ENCODE measurements at places on chromosomes 7 and 10.

GRCh38 chr10:103231047-103231551 is 14.6 kb upstream of the RPEL1 start:
- peaks cover 14% of the 10 kb centered on the region for H3K4me1 ChIP-seq
- H3K27ac ChIP-seq: peak overlapping the region; percentile 98
- no peaks in the 10 kb centered on the region for H3K27me3 ChIP-seq

DNA sequence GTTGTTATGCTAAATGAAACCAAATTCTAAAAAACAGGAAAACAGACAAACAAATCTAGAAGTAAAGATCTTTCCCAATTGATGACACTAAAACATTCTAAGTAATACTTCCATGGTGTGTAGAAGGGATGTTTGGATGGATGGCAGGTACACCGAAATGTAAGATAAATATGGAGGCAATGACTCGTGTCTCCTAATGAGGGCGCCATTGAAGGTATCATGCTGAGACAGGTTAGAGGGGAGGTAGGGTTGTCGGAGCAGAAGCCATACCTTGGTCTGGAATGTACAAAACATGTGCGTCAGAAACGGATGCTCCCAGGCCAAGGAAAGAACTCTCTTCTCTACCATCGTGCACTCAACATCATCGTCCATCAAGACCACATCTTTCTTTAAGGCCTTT is 101.4 kb downstream of the PRKCQ start:
- H3K4me3 ChIP-seq: no peak overlapping the region
- peaks cover 10% of the 10 kb centered on the region for H3K4me1 ChIP-seq
- H3K27me3 ChIP-seq: peaks cover 10% of the 10 kb centered on the region
- peaks cover 19% of the 10 kb centered on the region for H3K36me3 ChIP-seq
- DNase-seq: no peak

GRCh38 chr7:67413670-67414069 is 417.0 kb downstream of the TYW1 start:
- peaks cover 8% of the 10 kb centered on the region for H3K27me3 ChIP-seq
- H3K4me1 ChIP-seq: no peaks in the 10 kb centered on the region
- no peaks in the 10 kb centered on the region for H3K36me3 ChIP-seq
- no peak for DNase-seq
- no peak overlapping the region for H3K4me3 ChIP-seq
- H3K27ac ChIP-seq: no peak overlapping the region

- H3K4me1 ChIP-seq: peaks cover 61% of the 10 kb centered on the region
- no peak overlapping the region for H3K4me3 ChIP-seq
- DNase-seq: no peak
Measured at GRCh38 chr7:139683137-139683921, 94.5 kb downstream of the HIPK2 start.

- peaks cover 17% of the 10 kb centered on the region for H3K27me3 ChIP-seq
- no peaks in the 10 kb centered on the region for H3K36me3 ChIP-seq
- no peak overlapping the region for H3K4me3 ChIP-seq
- H3K27ac ChIP-seq: no peak overlapping the region
- H3K4me1 ChIP-seq: peaks cover 6% of the 10 kb centered on the region
Measured at GRCh38 chr10:97822261-97822687, 27.4 kb upstream of the GOLGA7B start.

GRCh38 chr7:92633211-92633906 is 43.2 kb upstream of the FAM133B start:
- H3K27ac ChIP-seq: no peak overlapping the region
- H3K36me3 ChIP-seq: peaks cover 3% of the 10 kb centered on the region
- no peak overlapping the region for H3K4me3 ChIP-seq
- DNase-seq: no peak
- H3K4me1 ChIP-seq: peaks cover 12% of the 10 kb centered on the region
- H3K27me3 ChIP-seq: peaks cover 30% of the 10 kb centered on the region

- H3K27ac ChIP-seq: no peak overlapping the region
- no peaks in the 10 kb centered on the region for H3K36me3 ChIP-seq
- no peak overlapping the region for H3K4me3 ChIP-seq
- H3K4me1 ChIP-seq: no peaks in the 10 kb centered on the region
Measured at GRCh38 chr10:48885376-48885775, 54.3 kb downstream of the LRRC18 start.

DNA sequence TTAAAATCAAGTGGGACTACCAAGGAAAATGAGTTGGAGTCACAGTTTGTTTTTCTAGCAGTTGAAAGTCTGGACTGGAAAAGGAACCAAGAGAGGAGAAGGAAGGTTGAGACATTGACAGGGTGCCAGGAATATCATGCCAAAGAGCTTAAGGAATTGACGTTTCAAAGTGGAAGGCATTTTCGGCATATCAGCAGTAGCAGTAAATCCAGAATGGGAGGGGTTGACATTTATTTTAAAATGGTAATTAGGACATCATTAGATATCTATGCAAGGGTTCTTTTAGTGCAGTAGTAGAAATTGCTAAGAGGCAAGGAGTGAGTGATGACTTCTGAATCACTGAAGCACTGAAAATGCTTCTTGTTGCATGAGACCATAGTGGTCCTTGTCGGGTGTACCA is 335.9 kb upstream of the PLXDC2 start:
- no peaks in the 10 kb centered on the region for H3K27me3 ChIP-seq
- H3K36me3 ChIP-seq: no peaks in the 10 kb centered on the region
- no peak overlapping the region for H3K4me3 ChIP-seq
- H3K27ac ChIP-seq: peak overlapping the region; percentile 4

GRCh38 chr7:71186535-71187057 is 54.7 kb downstream of the GALNT17 start:
- DNase-seq: no peak
- H3K4me1 ChIP-seq: no peaks in the 10 kb centered on the region
- no peak overlapping the region for H3K4me3 ChIP-seq
- peaks cover 4% of the 10 kb centered on the region for H3K36me3 ChIP-seq

- no peak overlapping the region for H3K4me3 ChIP-seq
- peaks cover 2% of the 10 kb centered on the region for H3K36me3 ChIP-seq
- no peak for DNase-seq
- peaks cover 36% of the 10 kb centered on the region for H3K4me1 ChIP-seq
- no peak overlapping the region for H3K27ac ChIP-seq
- H3K27me3 ChIP-seq: no peaks in the 10 kb centered on the region
Measured at GRCh38 chr10:3848775-3849635, 64.0 kb upstream of the KLF6 start.

GRCh38 chr10:107434201-107434600 is 269.7 kb upstream of the SORCS1 start:
- H3K27me3 ChIP-seq: no peaks in the 10 kb centered on the region
- H3K4me1 ChIP-seq: peaks cover 7% of the 10 kb centered on the region
- DNase-seq: no peak
- H3K36me3 ChIP-seq: no peaks in the 10 kb centered on the region
- H3K4me3 ChIP-seq: no peak overlapping the region
- no peak overlapping the region for H3K27ac ChIP-seq

- H3K4me1 ChIP-seq: no peaks in the 10 kb centered on the region
- H3K27ac ChIP-seq: no peak overlapping the region
- no peak for DNase-seq
- no peak overlapping the region for H3K4me3 ChIP-seq
Measured at GRCh38 chr7:134108802-134109201, 18.3 kb upstream of the LRGUK start.

DNA sequence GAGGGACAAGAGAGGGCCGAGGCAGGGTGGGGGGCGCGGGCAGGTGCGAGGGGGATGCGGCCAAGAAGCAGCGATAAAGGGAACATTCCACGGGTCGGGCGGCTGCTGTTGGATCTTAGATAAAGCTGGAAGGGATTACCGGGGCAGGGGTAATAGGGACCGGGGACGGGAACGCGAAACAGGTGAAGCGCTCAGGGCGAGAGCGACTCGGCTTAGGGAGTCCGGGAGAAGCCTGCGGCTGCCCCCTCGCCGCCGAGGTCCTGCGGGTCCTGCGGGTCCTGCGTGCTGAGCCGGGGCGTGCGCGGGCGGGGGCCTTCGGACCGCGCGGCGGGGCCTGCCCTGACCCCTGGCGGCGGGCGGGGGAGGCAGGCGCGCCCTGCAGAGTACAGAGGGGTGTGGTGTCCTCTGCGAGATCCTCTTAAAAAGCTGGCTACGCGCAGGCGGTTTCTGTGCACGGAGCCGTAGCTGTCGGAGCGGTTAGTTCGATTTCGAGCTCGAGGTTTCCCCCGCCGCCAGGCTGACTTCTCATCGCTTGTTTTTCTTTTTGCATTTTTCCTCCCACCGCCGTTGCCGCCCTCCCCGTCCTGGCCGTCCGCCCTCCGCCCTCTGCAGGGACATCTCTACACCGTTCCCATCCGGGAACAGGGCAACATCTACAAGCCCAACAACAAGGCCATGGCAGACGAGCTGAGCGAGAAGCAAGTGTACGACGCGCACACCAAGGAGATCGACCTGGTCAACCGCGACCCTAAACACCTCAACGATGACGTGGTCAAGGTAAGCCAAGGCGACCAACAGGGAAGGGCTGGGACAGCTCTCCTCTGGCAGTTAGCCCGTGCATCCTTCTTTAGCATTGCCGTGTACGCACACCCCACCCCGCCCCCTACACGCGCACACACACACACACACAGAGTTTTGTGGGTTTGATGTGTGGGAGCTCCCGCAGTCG is 1.4 kb downstream of the CAV1 start:
- H3K4me3 ChIP-seq: peak overlapping the region; percentile 87
- peaks cover 15% of the 10 kb centered on the region for H3K4me1 ChIP-seq
- peak overlapping the region; percentile 91 for H3K27ac ChIP-seq
- DNase-seq: peak; percentile 70
- H3K36me3 ChIP-seq: no peaks in the 10 kb centered on the region

DNA sequence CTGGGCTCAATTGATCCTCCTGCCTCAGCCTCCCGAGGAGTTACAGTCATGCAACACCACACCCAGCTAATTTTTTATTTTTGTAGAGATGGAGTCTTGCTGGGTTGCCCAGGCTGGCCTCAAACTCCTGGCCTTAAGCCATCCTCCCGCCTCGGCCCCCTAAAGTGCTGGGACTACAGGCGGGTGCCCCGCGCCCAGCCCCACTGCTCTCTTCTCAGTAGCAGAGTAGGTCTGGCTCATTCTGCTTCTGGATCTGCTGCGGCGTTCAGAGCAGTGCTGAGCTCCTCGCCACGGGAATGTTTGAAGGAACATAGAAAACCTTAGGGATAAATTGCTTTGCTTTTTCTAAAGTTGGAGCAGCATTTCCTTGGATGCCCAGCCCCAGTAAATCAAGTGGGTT is 27.4 kb downstream of the WIPI2 start:
- H3K27me3 ChIP-seq: no peaks in the 10 kb centered on the region
- peaks cover 46% of the 10 kb centered on the region for H3K36me3 ChIP-seq
- H3K4me1 ChIP-seq: peaks cover 28% of the 10 kb centered on the region
- H3K4me3 ChIP-seq: no peak overlapping the region

- no peak for DNase-seq
- H3K36me3 ChIP-seq: peaks cover 3% of the 10 kb centered on the region
- H3K4me1 ChIP-seq: no peaks in the 10 kb centered on the region
- no peak overlapping the region for H3K4me3 ChIP-seq
- peak overlapping the region; percentile 45 for H3K27ac ChIP-seq
- H3K27me3 ChIP-seq: no peaks in the 10 kb centered on the region
Measured at GRCh38 chr7:4166340-4166739, 515.8 kb upstream of the FOXK1 start.

GRCh38 chr10:78771260-78771659 is 297.5 kb upstream of the ZMIZ1 start:
- no peak overlapping the region for H3K27ac ChIP-seq
- peaks cover 20% of the 10 kb centered on the region for H3K4me1 ChIP-seq

DNA sequence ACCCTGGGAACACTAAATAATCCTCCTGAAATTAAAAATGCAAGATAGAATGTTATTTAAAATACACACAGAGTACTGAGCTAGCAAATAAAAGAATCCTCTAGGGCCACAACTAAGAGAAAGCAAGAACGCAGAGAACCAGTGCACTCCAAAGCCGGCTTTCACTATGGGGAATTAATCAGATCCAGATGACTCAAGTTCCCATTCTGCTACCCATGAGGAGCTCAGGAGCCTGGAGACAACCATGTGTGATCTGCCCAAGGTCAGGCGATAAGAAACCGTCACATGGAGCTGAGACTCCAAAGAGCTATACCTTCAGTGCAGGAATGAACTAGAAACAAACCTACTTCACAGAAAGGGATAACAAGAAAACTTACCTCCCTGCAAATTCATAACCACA is 19.5 kb upstream of the CYREN start:
- no peaks in the 10 kb centered on the region for H3K4me1 ChIP-seq
- H3K36me3 ChIP-seq: peaks cover 21% of the 10 kb centered on the region
- no peaks in the 10 kb centered on the region for H3K27me3 ChIP-seq

DNA sequence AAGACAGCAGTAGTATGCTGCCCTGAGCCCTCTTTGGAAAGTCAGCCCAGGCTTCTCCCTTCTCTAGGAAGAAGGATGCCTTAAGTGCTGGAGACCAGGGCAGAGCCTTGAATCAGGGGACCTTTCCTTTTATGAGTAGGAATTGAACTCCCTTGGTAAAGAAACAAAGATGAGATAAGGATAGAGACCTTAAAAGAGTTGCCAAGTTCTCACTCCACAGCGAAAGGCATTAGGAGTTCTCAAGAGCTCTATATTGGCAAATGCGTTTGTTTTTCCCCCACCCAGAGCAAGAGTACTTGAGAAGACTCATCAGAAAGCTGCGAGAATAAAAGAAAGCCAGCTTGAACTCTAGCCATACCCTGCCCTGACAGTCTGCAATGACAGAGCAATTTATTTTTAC is 72.9 kb upstream of the OGDHL start:
- H3K36me3 ChIP-seq: peaks cover 11% of the 10 kb centered on the region
- peaks cover 44% of the 10 kb centered on the region for H3K4me1 ChIP-seq
- no peak overlapping the region for H3K4me3 ChIP-seq
- peak overlapping the region; percentile 50 for H3K27ac ChIP-seq
- no peak for DNase-seq

Measured in progenitor cell of endocrine pancreas (in vitro differentiated cells).